A549 (cell line): ENCODE measurements at places on chromosomes 7 and 10.
A peak's percentile ranks its signal among the peaks of the same experiment; 100 is the strongest.

DNA sequence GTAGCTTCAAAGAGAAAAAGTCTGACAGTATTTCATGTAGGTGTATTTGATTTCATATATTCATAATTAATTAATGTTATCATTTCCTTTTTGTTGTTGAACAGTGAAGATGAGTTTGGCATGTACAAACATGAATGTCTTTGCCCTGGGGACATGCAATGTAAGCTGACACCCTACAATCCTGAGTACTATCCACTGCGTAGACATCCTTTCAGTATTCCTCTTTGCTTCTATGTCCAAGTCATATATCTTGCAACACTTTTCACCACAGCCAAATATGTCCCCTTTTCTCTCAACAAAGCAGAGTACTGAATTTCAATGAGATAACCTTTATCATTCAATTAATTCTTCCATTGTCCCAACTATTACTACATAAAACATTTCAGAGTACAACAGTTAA is 93.6 kb downstream of the GPR37 start:
- DNase-seq = no peak

DNA sequence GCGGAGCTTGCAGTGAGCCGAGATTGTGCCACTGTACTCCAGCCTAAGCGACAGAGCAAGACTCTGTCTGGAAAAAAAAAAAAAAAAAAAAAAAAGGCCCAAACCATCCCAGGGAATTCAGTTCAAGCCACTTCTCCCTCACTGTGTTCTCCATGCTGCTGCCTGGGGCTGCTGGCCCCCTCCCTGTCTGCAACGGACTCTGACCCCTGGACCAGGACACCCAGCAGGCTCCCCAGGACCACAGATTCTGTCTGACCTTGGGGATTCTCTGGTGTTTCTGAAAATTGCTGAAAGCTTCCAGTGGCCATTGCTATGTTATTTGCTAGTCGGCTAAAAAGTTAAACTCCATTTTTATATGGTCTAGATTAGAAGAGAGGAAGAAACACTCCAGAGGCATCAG is 261.7 kb upstream of the C7orf33 start:
- no peak for DNase-seq

GRCh38 chr10:76082232-76082631 is 650.8 kb downstream of the LRMDA start:
- no peak for DNase-seq

DNA sequence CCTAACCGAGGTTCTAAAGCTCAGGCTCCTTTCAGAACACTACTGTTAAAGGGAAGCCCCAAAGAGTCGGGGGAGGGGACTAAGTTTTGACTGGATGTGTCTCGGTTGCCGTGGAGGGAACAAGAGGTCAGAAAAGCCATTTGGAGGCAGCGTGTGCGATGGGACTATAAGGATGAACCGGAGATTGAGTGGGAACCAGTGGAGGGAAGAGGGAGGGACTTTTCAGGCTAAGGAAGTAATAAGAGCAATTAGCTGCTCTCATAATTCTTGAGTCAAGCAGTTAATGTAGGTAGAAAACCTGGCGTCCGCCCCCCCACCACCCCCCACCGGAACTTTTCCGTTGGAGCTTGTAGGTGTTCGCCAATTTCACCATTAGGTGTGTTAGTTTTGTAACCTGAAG is 491 bp upstream of the AKAP9 start:
- peak; percentile 37 for DNase-seq

DNA sequence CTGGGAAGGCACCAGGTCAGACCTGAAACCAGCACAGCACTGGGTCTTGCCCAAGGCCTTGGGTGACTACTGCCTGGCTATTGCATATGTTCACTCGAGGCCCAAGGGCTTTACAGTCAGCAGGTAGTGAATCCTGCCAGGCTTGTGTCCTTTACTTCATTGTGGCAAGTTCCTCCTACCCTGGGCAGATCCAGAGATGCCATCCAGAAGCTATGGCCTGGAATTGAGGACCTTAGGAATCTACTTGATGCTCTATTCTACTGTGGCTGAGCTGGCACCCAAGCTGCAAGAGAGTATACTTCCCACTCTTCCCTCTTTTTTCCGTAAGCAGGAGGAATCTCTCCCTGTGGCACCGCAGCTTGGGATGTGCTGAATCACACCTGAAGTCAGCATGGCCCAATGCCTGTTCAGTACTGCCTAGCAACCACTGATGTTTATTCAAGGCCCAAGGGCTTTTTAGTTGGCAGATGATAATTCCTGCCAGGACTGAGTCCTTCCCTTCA is 246.7 kb upstream of the CTBP2 start:
- no peak for DNase-seq

DNA sequence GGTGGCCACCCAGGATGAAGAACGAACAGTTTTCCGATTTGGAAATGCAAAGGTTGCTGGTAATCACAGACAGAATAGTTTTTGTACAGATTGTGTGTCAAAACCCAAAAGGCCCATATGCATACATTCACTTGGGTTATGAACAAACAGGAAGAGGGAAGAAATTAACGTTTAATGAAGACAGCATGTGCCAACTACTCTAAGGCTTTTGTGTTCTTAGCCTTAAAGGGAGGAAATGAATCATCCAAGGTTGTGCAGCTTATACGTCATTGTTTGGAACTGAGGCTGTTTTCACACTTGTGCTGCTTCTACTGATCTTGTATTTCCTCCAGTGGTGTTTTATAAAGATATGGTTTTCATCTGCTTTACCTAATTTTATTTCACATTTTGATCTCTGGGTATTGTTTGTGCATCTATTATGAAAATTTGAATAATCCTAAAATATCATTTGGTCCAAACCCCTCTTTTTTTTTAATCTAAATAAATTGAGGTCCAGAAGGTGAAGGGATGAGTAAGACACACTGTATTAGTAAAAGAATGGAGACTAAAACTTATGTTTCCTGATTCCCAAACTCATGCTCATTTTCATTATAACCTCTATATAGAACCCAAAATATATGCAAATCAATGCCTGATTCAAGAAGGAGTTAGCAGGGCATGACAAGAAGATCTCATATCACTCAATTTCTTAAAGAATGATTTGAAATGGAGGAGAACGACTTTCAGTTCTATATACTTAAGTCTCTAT is 373.1 kb downstream of the THSD7A start:
- peak; percentile 78 for DNase-seq

DNA sequence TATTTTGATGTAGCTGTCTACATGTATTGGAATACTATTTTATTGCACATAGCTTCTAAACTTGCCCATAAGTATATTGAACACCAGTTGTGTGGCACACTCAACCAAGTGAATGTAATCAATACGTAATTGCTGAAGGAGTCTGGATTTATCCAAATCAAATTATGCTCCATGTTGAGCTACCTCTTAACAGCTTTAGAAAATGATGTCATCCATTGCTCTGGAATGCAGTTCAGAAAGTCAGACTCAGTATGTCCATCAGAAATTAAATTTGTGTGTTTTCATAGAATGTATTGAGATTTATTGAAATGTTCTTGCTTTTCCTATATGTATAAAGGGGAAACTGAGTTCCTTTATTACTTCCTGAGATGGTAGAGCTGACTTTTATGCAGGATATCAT is 25.0 kb upstream of the CCAR1 start:
- no peak for DNase-seq

- no peak for DNase-seq
These were observed 303.5 kb downstream of the KLF6 start for GRCh38 chr10:3481496-3481895.

DNA sequence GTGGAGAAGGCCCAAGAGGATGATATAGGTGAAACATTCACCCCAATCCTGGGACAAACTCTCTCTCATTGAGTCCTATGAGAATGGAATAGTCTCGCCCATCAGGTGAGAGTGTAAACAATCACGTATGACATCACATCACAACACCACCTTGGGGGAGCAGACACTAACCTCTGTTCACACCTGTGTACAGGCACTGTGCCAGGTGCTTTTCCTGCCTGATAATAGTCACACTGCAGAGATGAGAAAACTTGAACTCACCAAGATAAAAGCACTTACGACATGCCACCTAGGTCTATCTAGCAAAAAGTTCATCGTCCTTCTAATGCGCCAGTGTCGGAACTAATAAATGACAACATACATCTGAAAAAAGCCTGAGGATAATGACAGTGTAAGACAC is 187.8 kb downstream of the FAM107B start:
- DNase-seq = no peak

DNA sequence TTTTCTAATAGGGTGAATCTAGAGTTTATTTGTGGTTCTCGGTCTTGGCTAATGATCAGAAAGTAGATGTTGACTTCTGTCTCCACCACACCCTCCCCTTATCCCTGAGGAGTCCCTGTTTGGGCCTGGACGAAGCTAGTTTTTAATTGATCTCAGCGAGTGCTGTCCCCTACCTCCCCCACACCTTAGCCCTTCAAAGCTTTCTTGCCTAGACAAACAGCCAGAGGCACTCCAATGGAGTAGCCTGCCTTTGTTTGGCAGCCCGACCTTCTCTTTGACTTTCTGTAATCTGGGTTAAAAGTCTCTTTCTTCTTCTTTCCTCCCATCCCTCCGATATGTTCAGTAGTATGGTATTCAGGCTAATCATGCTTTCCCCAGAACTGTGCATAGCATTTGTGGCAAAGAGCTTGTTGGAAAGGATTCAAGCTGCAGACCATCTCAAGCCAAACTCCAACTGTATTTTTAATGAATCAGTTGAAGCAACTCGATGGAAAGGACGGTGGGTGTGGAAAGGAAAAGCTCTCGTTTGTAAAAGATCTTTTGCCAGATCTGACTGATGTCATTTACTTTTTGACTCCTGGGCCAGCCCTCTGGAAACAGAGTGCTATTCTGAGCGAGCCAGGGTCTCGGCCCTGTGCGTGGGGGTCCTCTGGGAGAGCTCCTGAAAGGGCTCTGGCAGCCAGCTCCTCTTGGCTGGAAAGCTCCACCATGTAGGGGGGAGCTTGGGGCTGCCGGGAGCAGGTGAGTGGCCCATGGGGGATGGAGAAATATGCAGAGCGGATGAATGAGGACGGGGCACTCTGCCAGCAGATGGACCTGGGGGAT is 4.5 kb downstream of the FAM180A start:
- no peak for DNase-seq

DNA sequence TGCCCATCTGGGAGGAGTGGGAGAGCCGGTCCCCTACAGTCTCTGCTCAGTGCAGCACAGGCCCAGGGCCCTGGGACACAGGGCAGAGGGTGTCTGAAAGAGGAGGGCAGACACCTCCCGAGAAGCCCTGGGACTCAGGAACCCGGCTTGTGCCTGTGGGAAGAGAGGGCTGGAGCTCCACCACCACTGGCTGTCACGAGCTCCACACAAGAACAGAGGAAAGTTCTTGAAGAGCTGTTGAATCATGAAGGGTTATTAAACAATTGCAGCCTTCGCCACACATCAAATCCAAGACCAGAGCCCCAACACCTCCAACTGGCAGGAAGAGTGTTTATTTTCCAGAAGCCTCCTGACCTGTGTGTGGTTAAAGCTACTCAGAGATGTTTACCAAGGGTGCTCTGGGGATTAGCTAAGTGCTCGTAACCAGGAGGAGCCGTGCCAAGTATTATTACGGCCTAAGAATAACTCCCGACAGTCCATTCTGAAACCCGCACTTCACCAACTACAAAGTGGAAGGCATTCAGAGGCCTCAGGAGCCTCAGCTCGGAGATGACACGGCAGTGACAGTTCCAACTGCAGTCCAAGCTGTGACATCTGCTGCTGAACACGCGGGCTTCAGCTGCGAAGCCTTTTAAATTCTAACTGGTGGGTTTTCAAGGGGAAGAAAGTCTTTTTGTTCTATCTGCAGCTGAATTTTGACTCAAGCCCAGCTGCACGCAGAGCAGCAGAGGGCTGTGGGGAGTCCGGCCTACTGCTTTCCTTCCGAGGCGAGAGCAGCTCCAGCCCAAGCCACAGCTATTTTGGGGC is 75.1 kb downstream of the MAD1L1 start:
- peak; percentile 62 for DNase-seq

GRCh38 chr7:14016950-14017349 is 27.5 kb upstream of the ETV1 start:
- DNase-seq = no peak

- no peak for DNase-seq
These were observed 324.5 kb downstream of the PHF14 start for GRCh38 chr7:11298220-11298619.

DNA sequence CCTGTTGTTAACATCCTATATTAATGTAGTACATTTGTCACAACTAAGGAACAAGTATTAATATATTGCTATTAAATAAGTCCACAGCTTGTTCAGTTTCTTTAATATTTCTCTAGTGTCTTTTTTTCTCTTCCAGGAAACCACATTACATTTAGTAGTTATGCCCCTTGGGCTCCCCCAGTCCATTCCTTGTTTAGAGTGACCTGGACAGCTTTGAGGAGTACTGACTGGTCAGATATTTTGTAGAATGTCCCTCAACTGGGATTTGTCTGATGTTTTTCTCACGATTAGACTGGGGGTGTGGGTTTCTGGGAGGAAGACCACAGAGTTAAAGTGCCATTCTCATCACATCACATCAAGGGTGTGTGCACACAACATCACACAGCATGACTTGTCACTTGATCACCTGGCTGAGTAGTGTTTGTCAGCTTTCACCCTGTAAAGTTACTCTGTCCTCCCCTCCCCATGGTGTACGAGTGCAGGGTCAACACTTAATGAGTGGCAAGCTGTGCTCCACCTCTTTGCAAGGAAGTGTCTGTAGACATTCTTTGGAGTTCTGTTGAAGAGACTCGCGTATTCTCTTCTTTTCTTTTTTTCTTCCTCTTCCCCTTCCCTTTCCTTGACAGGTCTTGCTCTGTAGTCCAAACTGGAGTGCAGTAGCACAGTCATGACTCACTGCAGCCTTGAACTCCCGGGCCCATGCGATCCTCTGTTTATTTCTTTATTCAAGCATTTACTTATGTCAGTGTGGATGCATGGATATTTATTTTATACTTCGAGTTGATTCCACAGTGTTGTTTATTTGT is 10.2 kb downstream of the LMTK2 start:
- DNase-seq = peak; percentile 49

DNA sequence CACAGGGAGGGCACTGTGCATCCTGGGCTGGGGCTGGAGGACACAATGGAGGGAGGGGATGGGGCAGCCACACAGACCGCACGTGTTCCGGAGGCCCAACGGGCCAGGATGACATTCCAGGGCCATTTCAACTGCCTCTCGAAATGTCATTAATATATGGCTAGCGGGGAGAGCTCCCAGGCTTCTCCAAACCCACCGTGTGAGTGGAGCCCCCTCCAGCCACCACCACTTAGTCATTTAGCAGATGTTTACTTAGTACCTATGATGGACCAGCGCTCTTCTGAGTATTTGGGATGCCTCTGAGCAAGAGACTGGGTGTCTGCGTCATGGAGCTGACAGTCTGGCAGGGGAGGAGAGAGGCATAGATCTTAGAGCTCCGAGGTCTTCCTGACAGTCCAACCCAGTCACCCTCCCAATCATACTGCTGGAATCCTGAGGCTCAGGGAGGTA is 107.3 kb downstream of the ZMIZ1 start:
- no peak for DNase-seq
